Testis (tissue), 5 donors: ENCODE measurements at places on chromosomes 7 and 10.

- no peak for DNase-seq
Measured at GRCh38 chr10:122864194-122864592, 15.2 kb downstream of the FAM24B start.

GRCh38 chr7:57427594-57427993 is 22.4 kb upstream of the ZNF716 start:
- DNase-seq, result no peak

DNA sequence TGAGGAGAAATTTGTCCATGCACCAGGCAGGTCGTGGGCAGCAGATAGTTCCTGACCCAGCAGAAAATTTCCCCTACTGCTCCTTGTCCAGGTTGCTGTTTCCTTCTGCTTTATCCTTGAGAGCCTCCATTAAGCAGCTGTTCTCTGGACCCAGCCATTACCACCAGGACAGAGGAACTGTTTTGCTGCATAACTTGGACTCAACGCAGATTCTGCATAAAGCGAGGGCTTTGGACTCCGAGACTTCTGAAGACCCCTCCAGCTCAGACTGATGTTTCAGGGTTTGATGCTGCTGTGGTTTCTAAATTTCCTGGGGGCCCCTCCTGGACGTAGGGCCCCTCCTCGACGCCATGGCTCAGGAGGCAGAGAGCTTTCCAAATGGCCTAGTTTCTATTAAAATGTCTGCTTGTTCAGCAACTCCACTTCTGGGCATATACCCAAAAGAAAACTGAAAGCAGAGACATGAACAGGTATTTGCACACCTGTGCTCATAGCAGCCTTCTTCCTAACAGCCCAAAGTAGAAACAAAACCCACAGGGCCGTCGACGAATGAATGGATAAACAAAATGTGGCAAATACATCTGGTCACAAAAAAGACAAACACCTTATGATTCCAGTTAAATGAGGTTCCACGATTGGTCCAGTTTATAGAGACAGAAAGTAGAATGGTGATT is 28.3 kb upstream of the LMTK2 start:
- no peak for DNase-seq

- no peak for DNase-seq
Measured at GRCh38 chr10:21530641-21531040, 3.4 kb upstream of the MLLT10 start.

DNA sequence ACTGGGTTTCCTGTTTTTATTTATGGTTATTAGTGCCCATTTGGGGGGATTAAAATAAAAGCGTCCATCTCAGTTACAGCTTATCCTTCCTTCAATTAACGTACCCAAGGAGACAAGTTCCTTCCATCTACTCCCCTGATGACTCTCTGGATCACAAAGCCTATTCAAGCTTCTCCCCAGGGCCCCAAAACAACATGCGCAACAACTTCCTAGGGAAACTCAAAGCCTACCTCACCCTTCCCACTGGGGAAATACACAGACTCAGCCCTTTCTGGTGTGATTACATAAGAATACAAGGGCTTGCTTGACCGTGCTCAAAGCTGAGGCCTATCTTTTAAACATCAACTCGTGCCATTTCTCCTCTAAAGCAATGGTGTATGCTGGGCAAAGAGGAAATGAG is 112.4 kb downstream of the CDK6 start:
- no peak for DNase-seq

DNA sequence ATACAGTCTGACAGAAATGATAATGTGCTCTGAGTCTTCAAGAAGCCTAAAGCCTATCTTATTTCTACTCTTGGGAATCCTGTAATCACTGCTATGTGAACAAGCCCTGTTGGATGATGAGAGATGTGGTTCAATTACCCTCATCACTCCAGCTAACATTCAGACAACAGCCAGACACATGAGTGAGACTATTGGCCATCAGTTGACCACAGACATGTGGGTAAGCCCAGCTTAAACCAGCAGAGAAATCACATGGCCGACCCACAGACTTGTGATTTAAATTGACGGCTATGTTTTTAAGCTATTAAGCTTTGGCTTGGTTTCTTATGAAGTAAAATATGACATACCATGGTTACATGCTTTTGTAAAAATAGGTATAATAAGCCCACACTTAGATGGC is 2.6 kb downstream of the MBL2 start:
- no peak for DNase-seq

- DNase-seq, result no peak
Measured at GRCh38 chr10:75932921-75933320, 501.5 kb downstream of the LRMDA start.

GRCh38 chr10:78664929-78665553 is 403.7 kb upstream of the ZMIZ1 start:
- DNase-seq, result peak; percentile 61
